ENCODE measurements at places on chromosomes 11 and 22.

- DNase-seq: no peak
Observed at GRCh38 chr11:35785287-35786167, 123.0 kb downstream of the TRIM44 start.

- no peak for DNase-seq
Observed at GRCh38 chr22:29219881-29220670, 14.4 kb downstream of the EMID1 start.

DNA sequence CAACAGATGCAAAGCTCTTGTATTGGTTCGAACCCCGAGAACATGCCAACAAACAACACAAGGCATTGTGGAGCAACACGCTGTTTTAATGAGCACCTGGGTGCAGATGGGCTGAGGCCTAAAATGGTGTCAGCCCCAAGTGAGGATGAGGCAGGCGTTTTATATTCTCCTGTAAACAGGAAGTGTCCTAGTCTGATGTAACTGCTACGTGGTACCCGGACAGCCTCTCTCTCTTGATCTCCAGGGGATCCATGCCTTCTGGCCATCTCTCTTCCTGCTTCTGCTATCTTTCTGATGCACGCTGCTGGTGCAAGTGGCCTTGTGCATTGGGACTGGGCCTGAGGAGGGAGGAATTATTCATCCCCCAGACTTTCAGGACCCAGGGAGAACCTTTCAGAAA, 19.4 kb upstream of the VSTM5 start:
- DNase-seq: no peak

DNA sequence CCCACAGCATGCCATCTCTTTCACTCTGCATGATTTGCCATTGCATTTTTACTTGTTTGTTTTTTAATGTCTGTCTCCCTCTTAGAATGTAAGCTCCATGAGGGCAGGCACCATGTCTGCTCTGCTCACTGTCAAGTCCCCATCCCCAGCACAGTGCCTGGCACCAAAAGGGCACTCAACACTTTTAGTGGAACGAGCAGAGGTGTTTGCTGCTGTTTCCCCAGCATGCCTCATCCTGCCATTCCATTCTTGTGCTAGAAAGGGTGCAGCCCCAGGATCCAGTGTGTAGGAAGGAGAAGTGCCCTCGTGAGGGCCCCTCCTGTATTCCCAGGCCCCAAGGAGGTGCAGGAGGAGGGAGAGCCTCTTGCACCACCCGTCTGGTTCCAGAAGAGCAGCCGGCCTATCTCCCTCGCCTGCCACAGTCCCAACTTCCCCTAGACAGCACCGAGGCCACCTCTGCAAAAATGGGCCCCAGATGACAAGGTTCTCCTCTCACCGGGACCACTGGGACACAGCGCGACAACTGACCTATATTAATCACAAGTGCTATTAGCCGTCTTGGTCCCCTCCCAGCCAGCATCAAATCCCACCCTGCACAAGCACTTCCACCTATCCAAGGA, 33.3 kb upstream of the CACNG2 start:
- no peak for DNase-seq

DNA sequence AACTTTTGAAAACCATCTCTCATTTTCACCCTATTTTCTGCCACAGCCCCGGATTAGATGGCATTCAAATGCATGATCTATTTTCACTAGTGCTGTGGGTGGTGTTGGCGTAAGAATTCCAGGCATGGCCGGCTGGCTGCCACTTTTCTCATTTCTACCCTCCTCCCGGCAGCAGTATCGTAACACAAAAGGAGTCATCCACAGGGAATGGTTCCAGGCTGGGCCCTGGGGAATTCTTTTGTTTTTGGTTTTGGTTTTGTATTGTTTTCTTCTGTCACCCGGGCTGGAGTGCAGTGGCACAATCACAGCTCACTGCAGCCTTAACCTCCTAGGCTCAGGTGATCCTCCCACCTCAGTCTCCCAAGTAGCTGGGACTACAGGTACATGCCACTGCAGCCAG, 13.8 kb downstream of the JAML start:
- no peak for DNase-seq
